SJSA1 (cell line): ENCODE measurements at places on chromosomes 3 and 15. TPM values are rescaled to one million over a fixed set of nuclear protein-coding genes. Genes with fewer than 3 reads are reported as not detected.

Gene RTP1
- total RNA-seq: not detected in 2 replicates

GRCh38 chr3:37402351-37402750, 228.0 kb upstream of the LRRFIP2 start:
- H3K4me3 ChIP-seq: no peak overlapping the region
- no peak overlapping the region for H3K27ac ChIP-seq
- H3K27me3 ChIP-seq: no peaks in the 10 kb centered on the region
- no peaks in the 10 kb centered on the region for H3K4me1 ChIP-seq
- no peaks in the 10 kb centered on the region for H3K36me3 ChIP-seq

DNA sequence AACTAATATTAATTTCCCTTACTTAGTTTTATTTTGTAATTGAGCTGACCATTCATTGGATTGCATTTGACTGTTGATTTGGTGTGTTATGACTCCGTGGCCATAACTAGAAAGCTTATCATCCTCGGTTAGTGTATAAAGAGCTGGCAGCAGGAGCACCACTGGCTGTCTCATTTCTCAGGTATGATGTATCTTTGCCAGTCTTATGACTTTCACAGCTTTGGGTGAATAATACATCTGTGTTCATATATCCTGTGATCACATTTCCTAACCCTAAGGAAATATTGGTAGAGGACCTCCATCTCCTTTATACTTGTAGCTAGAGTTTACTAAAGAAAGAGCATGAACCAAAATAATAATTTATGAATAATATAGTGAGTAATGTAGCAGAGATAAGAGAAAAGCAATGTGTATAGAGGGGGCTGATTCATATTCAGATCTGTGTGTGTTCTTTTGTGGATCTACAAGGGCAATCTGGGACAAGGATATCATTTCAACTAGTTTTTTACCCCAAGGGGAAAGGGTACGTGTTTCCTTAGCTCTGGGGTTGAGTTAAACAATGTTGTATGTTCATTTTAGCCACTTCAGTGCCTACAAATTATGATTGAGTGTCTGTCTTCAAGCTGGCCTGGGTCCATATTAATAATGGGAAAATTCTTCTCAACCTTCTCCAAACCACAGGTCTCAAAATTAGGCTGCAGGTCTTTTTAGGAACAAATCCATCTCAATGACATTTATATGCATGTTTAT, 901.7 kb downstream of the NTRK3 start:
- H3K4me1 ChIP-seq: peaks cover 11% of the 10 kb centered on the region
- no peak overlapping the region for H3K27ac ChIP-seq
- H3K27me3 ChIP-seq: no peaks in the 10 kb centered on the region
- H3K36me3 ChIP-seq: no peaks in the 10 kb centered on the region
- no peak for DNase-seq
- H3K4me3 ChIP-seq: no peak overlapping the region

Gene PLSCR5
- not detected in 2 replicates for total RNA-seq

- no peak for DNase-seq
- H3K36me3 ChIP-seq: no peaks in the 10 kb centered on the region
- no peak overlapping the region for H3K27ac ChIP-seq
- H3K27me3 ChIP-seq: no peaks in the 10 kb centered on the region
These were observed 26.8 kb upstream of the CSTA start for GRCh38 chr3:122298239-122298638.

- H3K36me3 ChIP-seq: no peaks in the 10 kb centered on the region
- no peak overlapping the region for H3K4me3 ChIP-seq
- DNase-seq: no peak
These were observed 150.5 kb downstream of the MECOM start for GRCh38 chr3:169512991-169513390.

Gene MAP6D1
- total RNA-seq: 1.5 and 3.0 TPM in 2 replicates

DNA sequence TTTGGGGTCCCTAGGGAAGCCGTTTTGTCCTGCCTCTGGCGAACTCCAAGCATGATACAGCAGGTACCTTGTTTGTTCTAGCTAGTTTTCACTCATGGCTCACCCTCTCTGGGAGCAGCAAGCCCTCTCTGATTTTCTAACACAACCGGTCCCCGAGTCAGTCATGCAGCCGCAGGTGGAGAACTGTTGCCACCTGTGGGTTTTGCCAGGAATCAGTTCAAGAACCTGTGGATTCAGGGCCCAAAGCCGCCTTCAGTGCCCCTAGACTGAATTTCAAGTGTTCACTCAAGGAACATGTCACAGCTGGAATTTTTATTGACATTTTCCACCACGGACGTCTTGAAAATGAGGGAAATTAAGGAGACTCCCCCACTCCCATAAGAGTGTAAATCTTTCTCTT, 13.3 kb upstream of the LRRK1 start:
- H3K27me3 ChIP-seq: no peaks in the 10 kb centered on the region
- no peaks in the 10 kb centered on the region for H3K36me3 ChIP-seq
- peaks cover 33% of the 10 kb centered on the region for H3K4me1 ChIP-seq
- no peak for DNase-seq

- H3K36me3 ChIP-seq: no peaks in the 10 kb centered on the region
- no peak overlapping the region for H3K4me3 ChIP-seq
- no peak overlapping the region for H3K27ac ChIP-seq
- H3K4me1 ChIP-seq: no peaks in the 10 kb centered on the region
These were observed 38.9 kb upstream of the CLRN1 start for GRCh38 chr3:151011427-151011826.

Gene HTR3C
- total RNA-seq: not detected in 2 replicates

Gene B2M
- 7,277 and 7,743 TPM in 2 replicates for total RNA-seq

GRCh38 chr3:125161607-125162219, 50.8 kb downstream of the SLC12A8 start:
- no peak for DNase-seq
- peaks cover 5% of the 10 kb centered on the region for H3K4me1 ChIP-seq
- no peaks in the 10 kb centered on the region for H3K36me3 ChIP-seq
- no peak overlapping the region for H3K27ac ChIP-seq

Gene PDCD6IP
- total RNA-seq: 58.1 and 157 TPM in 2 replicates

Gene NRROS
- 0.11 TPM in 1 of 2 replicates, not detected in the other for total RNA-seq

DNA sequence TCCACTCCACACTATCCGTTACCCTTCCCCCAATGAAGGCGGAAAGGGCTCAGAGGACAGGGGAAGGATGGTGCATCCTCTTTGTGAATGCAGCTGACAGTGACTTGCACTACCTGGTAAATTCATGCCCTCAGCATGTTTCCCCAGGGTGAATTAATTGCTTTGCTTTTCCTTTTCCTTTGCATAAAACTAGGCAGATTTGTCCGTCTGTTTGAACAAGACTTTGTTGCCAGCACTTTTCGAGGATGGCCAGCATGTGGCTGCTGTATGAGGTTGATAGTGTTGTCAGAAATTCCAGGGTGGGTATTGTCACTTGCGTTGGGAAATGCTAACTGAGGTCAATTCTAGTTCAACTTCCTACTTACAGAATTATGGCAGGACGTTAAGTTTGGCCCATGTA, 79.0 kb upstream of the RARB start:
- H3K4me1 ChIP-seq: peaks cover 23% of the 10 kb centered on the region
- no peak overlapping the region for H3K27ac ChIP-seq
- no peak overlapping the region for H3K4me3 ChIP-seq
- DNase-seq: no peak
- H3K36me3 ChIP-seq: no peaks in the 10 kb centered on the region

Gene DNASE1L3
- not detected in 2 replicates for total RNA-seq

Gene ESYT3
- total RNA-seq: 0.06 and 0.76 TPM in 2 replicates

- H3K27me3 ChIP-seq: no peaks in the 10 kb centered on the region
- DNase-seq: peak; percentile 6
- no peaks in the 10 kb centered on the region for H3K4me1 ChIP-seq
- H3K36me3 ChIP-seq: no peaks in the 10 kb centered on the region
These were observed 45.6 kb downstream of the DLEC1 start for GRCh38 chr3:38084334-38085310.

Gene GHSR
- total RNA-seq: not detected in 2 replicates

Gene ADAMTS9
- 4.0 and 5.6 TPM in 2 replicates for total RNA-seq

- peak; percentile 80 for DNase-seq
- H3K27me3 ChIP-seq: no peaks in the 10 kb centered on the region
- H3K4me3 ChIP-seq: peak within 1 kb of the TSS; percentile 88
- peaks cover 44% of the 10 kb centered on the region for H3K4me1 ChIP-seq
- peak within 1 kb of the TSS; percentile 49 for H3K27ac ChIP-seq
- H3K36me3 ChIP-seq: peaks cover 35% of the 10 kb centered on the region
These were observed at the start of gene SNX33 for GRCh38 chr15:75647370-75648155. Gene SNX33, plus strand, starts transcription at chr15:75647912. Its CDS starts 1,191 bp downstream, at chr15:75649103.

Gene RHCG
- not detected in 2 replicates for total RNA-seq

Gene GOLGA8J
- not detected in 2 replicates for total RNA-seq

Gene SMCO1
- total RNA-seq: not detected in 2 replicates

GRCh38 chr3:160464321-160464720, 14.7 kb upstream of the TRIM59 start:
- no peak for DNase-seq
- H3K36me3 ChIP-seq: no peaks in the 10 kb centered on the region
- no peaks in the 10 kb centered on the region for H3K27me3 ChIP-seq
- no peak overlapping the region for H3K4me3 ChIP-seq
- no peak overlapping the region for H3K27ac ChIP-seq

Gene PAQR5
- 7.2 and 10.5 TPM in 2 replicates for total RNA-seq

- no peaks in the 10 kb centered on the region; the same call in 1 of the 2 replicates for H3K27me3 ChIP-seq
- no peak overlapping the region for H3K27ac ChIP-seq
- H3K36me3 ChIP-seq: no peaks in the 10 kb centered on the region
- no peak overlapping the region for H3K4me3 ChIP-seq
- no peaks in the 10 kb centered on the region for H3K4me1 ChIP-seq
These were observed 57.7 kb downstream of the PRTG start for GRCh38 chr15:55685286-55685685.

Gene FRMD4B
- 1.3 and 13.7 TPM in 2 replicates for total RNA-seq

DNA sequence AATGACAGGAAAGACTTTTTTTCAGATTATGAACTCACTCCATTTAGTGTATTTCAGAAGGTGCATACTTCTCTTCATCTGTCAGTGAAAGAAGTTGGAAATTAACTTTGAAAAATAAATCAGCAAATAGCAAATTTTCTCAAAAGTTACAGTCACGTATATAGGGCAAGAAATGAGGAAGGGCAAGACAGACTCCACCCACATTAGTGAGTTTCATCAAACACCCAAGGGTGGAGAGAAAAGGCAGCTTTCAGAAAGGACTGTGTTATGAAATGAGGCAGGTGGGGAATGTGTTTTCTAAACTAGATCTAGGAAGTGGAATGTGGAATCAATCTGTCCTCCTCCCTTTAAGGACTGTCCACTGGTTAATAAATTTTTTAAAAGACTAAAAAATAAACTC, 2.9 kb downstream of the SLC22A13 start:
- H3K4me1 ChIP-seq: no peaks in the 10 kb centered on the region
- no peak overlapping the region for H3K4me3 ChIP-seq
- H3K27ac ChIP-seq: no peak overlapping the region
- H3K36me3 ChIP-seq: no peaks in the 10 kb centered on the region
- no peak for DNase-seq

Gene FXR1
- total RNA-seq: 113 and 146 TPM in 2 replicates

- H3K36me3 ChIP-seq: no peaks in the 10 kb centered on the region
- no peak overlapping the region for H3K4me3 ChIP-seq
- DNase-seq: no peak
- no peaks in the 10 kb centered on the region for H3K27me3 ChIP-seq
These were observed 30.8 kb downstream of the LIPC start for GRCh38 chr15:58462547-58462946.

DNA sequence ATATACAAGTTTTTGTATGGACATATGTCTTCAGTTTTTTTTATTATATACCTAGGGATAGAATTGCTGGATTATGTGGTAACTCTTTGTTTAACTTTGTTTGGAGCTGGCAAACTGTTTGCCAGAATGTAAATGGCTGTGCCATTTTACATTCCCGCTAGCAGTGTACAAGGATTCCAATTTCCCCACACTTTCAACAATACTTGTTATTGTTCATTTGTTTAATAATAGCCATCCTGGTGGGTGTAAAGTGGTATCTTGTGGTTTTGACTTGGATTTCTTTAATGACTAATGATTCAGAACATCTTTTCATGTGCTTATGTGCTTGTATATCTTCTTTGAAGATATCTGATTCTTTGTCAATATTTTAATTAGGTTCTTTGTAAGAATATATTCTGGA, 64.4 kb downstream of the ZNF609 start:
- no peak overlapping the region for H3K27ac ChIP-seq
- DNase-seq: no peak
- H3K27me3 ChIP-seq: no peaks in the 10 kb centered on the region
- peaks cover 22% of the 10 kb centered on the region for H3K4me1 ChIP-seq
- H3K4me3 ChIP-seq: no peak overlapping the region

Gene REC114
- not detected in 2 replicates for total RNA-seq

GRCh38 chr15:65337436-65338070, 33.1 kb downstream of the RNU5B-1 start:
- peaks cover 12% of the 10 kb centered on the region for H3K27me3 ChIP-seq
- no peaks in the 10 kb centered on the region for H3K36me3 ChIP-seq
- no peak overlapping the region for H3K27ac ChIP-seq

Gene IL12A
- total RNA-seq: 0.09 and 5.5 TPM in 2 replicates

- no peak overlapping the region for H3K4me3 ChIP-seq
- H3K27me3 ChIP-seq: no peaks in the 10 kb centered on the region
- peaks cover 25% of the 10 kb centered on the region for H3K4me1 ChIP-seq
- DNase-seq: peak; percentile 50
These were observed 6.2 kb downstream of the GRK7 start for GRCh38 chr3:141769221-141769894.

Gene ILDR1
- total RNA-seq: not detected in 2 replicates

DNA sequence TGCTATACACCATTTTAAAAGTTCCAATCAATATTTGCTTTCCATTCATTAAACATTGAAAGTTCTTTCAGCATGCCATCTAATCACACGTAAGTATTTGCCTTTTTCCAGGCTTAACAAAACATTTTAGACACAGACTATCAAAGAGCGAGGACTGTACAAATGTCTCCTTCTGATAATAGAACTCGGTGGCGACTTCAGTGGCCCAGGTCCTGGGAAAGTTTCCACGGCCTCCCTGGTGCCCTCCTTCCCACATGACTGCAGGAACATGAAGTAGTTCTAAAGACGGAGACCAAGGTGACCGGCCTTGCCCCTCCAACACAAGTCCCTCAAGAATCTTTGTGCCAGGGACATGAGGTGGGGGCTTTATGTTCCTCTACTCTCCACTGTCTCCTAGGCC, 174.6 kb upstream of the KBTBD8 start:
- DNase-seq: no peak
- H3K27ac ChIP-seq: no peak overlapping the region
- no peak overlapping the region for H3K4me3 ChIP-seq
- no peaks in the 10 kb centered on the region for H3K36me3 ChIP-seq

- DNase-seq: no peak
- no peaks in the 10 kb centered on the region for H3K36me3 ChIP-seq
- H3K4me1 ChIP-seq: peaks cover 3% of the 10 kb centered on the region
- H3K27ac ChIP-seq: no peak overlapping the region
- H3K4me3 ChIP-seq: no peak overlapping the region
These were observed 382.8 kb upstream of the CFAP20DC start for GRCh38 chr3:59432665-59433064.

Gene MUC13
- not detected in 2 replicates for total RNA-seq

GRCh38 chr15:52732551-52732950, 53.4 kb upstream of the ATOSA start:
- H3K4me1 ChIP-seq: peaks cover 12% of the 10 kb centered on the region
- DNase-seq: no peak
- H3K27ac ChIP-seq: no peak overlapping the region
- no peak overlapping the region for H3K4me3 ChIP-seq
